Endothelial cell (in vitro differentiated cells): ENCODE measurements at places on chromosomes 5 and 9. TPM values are rescaled to one million over a fixed set of nuclear protein-coding genes. Genes with fewer than 3 reads are reported as not detected.

PCDHB9 gene
- total RNA-seq = 15.2 TPM

PTGDS gene
- not detected for total RNA-seq

FAM170A gene
- 0.23 TPM for total RNA-seq

ADAMTSL1 gene
- 18.2 TPM for total RNA-seq

TICAM2 gene
- total RNA-seq = 1.9 TPM

RGS3 gene
- 474 TPM for total RNA-seq

MLANA gene
- total RNA-seq = not detected

CFAP90 gene
- not detected for total RNA-seq

CARD9 gene
- total RNA-seq = 0.41 TPM

CSF2 gene
- total RNA-seq = not detected

IL13 gene
- not detected for total RNA-seq

DNA sequence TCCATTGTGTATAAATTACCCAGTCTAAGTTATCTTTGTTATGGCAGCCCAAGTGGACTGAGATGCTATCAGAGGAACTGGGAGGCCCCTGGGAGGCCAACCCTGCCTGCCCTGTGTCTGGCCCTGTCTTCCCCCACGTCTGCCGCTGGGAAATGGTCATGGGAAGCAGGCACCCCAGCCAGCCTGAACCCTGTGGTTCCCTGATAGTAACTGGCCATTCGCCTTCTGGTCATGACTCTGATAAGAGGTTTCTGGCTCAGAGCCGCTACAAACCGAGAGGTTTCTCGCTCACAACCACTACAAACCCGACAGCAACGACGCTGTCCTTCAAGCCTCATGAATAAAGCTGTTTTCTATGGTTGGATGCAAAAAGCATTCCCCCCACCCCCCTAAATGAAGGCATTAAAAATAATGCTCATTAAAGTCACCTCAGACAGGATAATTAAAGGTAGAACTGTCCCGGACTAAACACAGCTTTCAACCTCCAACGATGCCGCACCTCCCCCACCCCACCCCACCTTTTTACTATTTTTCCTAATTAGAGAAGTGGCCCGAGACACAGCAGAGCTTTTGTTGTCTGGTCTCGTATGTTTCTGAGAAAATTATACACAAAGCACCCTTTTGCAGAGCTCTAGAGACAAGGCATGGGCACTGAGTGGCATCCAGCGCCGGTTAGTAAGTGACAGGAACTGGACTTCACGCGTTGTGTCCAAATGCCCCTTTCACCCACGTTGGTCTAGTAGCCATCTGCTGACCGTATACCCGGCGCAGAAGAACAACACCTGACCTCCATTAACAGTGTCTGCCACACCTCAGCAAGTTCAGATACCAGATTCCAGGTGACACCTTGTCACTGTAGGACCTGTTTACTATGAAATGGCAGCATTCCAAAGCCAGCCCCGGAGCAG is 140.8 kb downstream of the COL23A1 start:
- no peak for DNase-seq

DNA sequence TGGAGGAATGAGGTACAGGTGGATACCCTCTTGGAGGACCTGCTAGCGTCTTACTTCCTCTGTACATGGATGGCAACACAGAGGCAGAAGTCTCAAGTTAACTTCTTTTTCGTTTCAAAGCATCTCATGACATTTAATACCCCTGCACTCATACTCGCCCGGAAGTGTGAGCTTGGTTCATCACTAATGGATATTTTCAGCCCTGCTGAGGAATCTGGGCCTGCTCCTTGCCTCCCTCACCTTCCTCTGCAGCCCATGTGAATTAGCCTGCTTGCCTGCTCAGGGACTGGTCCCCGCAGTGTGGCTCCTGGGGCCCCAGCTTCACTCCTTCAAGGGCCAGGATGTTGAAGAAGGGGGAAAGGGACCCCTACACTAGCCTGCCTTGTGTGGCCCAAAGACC is 34.1 kb downstream of the GADD45G start:
- DNase-seq = no peak

DNA sequence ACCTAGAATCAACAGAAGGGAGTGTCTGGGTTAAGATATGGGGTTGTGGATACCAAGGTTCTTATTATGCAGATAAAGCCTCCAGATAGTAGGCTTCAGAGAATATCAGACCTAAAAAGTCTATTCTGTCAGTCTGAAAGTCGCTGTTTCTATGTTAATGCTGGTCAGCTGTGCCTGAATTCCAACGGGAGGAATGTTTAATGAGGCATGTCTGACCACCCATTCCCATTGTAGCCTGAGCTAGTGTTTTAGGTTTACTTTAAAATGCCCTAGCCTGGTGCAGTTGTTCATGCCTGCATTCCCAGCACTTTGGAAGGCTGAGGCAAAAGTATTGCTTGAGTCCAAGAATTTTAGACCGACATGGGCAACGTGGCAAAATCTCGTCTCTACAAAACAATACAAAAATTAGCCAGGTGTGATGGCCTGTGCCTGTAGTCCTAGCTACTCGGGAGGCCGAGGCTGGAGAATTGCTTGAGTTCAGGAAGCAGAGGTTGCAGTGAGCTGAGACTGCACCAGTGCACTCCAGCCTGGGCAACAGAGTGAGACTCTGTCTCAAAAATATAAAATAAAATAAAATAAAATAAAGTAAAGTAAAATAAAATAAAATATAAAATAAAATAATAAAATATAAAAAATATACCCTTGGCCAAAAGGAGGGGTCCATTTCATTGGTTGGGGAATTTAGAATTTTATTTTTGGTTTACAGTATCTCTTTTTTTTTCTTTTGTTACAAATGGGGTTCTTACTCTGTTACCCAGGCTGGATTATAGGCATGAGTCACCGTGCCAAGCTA is 7.8 kb upstream of the SOX30 start:
- DNase-seq = no peak

DNA sequence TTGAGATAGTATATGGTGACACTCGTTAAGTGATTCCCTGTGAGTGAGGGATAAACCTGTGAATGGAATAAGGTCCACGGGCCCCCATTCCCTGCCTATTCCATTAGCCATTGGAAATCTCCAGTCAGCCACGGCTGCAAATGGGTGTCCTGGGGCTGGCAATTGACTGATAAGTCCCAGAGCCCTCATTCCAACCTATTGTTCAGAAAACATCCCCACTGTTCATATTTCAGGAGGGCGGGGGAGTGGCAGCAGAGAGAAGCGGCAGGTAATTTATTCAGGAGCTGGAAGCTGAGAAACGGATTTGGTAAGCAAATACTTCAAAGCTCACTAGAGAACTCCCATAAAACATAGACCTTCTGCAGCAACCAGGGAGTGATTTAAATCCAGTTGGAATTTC is 42.0 kb downstream of the TMEM174 start:
- DNase-seq = no peak

GRCh38 chr5:4862500-4862899 is 277.6 kb upstream of the ADAMTS16 start:
- DNase-seq = no peak

DNA sequence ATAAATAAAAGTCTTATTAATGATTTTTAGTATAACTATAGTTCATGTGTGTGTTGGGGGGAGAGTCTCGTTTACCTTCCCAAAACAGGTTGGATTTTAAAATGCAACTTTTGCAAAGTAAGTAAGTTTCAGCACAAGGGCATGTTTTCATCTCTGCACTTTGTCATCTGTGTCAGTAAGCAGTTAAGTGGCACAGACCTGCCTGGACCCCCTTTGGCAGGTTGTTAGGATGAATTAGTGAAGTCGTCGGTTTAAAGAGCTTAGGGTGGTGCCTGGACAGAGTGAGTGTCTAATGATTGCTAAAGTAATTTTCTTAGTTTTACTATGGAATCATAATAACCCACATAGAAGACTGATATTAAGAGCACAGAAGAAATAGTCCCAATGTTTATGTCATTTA is 74.9 kb downstream of the TRIO start:
- DNase-seq = no peak

- no peak for DNase-seq
These were observed 515.6 kb upstream of the DMAC1 start for GRCh38 chr9:8315211-8315610.

DNA sequence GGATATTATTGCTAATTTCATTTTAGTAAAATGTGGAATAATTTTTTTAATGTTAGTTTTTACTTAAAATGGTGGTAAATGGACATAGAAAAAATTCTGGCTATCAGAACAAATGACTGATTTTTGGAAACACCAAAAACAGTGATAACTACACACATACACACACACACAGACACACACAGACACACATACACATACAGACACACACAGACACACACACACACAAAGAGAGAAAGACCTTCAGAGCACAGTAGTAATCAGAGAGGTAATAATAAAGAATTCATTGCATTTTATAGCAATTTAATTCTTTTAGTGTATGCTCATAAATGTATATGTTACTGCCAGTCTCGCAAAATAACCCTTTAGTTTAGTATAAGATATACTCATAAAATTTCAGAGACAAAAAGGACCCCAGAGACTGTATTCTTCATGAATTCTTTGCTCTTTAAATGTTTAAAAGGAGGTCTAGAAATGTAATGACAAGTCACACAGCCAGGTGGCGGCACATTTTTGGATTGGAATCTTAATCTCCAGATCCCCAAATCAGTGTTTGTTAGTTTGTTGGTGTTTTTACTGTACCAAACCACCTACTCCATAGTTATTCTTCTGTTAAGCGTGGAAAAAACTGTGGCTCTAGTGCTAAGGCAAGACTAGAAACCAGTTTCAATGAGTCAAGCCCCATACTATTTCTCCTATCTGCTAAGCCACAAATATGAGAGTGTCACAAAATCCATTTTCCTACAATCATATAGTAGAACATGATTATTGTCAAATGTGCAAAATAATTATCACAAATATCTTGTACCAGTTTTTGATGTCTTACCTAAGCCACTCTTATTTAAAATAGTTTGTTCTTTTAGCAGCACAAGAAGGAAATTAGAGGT is 109.9 kb downstream of the EDIL3 start:
- DNase-seq = peak; percentile 45

- DNase-seq = no peak
These were observed 650.8 kb downstream of the IRX1 start for GRCh38 chr5:4246447-4246846.

DNA sequence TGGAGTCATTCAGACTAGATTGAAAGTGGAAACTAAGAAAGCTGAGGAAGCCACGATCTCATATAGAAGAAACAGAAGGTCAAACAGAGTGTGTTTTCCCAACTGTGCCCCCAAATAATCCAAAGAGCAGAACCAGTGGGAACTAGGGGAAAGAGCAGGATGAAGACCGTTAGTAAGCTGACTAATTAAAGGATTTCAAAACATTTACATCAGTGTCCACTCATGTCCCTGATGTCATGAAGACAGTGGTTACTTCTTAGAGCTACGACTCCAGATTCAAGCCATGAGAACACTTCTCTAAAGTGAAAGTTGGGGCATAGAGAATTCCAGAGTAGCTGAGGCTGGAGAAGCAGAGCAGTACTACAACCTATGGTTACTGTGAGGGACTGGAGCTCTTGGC is 119.6 kb upstream of the SLC12A2 start:
- DNase-seq = no peak

DNA sequence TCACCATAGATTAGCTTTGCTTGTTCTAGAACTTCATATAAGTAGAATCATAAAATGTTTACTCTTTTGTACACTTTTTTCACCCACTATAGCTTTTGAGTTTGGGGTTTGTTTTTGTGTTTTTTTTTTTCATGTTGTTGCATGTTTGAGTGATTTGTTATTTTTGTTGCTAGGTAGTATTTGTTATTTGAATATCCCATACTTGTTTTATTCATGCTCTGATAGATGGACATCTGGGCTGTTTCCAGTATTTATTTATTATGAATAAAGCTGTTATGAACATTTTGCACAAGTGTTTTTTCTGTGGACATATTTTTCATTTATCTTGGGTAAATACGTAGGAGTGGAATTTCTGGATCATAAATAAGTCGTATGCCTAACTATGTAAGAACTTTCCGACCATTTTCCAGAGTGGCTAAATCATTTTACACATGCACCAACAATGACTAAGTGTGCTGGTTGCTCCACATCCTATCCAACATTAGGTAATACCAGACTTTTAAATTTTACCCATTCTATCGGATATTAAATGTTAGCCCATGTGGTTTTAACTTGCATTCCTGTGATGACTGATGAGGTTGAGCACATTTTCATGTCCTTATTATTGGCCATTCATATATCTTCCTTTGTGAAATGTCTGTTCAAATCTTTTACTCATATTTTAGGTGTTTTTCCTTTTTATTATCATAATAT is 69.1 kb upstream of the NR4A3 start:
- no peak for DNase-seq

GRCh38 chr5:63175850-63176249 is 597.2 kb downstream of the LRRC70 start:
- no peak for DNase-seq

DNA sequence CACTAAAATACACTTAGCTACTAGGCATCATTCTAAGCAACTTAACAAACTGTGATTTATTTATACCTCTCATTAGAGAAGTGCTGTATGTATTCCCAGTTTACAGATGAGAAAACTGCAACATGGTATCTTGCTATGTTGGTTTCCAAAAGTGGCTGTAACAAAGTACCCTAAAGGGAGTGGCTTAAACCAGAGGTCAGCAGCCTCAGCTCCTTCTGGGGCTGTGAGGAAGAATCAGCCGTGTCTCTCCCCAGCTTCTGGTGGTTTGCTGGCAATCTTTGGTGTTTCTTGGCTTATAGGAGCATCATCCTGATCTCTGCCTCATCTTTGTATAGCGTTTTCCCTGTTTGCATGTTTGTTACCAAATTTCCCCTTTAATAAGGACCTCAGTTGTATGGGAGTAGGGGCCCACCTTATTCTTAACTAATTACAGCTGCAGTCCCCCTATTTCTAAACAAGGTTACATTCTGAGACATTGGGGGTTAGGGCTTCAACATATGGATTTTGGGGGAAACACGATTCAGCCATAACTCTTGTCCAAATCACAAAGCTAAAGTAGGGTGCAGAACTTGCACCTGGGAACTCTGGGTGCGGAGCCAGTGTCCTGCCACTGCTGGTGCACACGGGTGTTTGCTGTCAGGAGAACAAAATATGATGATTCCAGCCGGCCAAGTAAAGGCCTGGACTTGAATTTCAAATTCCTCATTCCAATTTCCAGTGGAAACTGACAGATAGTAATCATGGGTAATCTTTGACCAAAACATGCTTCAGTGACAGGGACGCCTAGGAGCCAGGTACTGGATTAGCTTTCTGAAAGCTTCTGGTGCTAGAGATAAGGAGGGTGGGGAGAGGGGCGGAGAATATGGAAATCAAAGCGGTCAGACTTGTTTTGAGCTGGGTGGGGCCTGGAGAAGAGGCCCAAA is 43.3 kb downstream of the RAI14 start:
- no peak for DNase-seq

GRCh38 chr9:9920425-9921060 is 692.3 kb downstream of the PTPRD start:
- DNase-seq = no peak

GRCh38 chr9:91150998-91151717 is 210.6 kb downstream of the AUH start:
- DNase-seq = no peak
